ENCODE measurements at places on chromosomes 5 and 9.

DNA sequence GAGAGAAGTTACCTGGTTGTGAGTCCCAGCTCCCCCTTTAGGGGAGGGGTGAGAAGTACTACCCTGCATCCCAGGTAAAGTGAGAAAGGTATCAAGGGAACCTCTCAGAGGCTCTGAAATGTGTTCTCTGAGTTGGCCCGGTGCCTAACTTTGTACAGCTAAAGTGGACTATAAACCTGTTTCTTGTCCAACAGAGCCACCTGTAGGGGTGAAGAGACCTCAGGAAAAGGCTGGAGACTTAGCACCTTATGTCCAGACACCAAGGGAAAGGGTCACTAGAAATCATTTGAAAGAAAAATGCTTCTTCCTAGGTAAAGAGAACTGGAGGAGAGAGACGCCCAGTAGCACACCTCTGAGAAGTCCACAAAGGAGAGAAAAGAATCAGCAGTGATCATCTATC, 108.3 kb upstream of the KIF2A start:
- DNase-seq: no peak

GRCh38 chr9:132757016-132757415, 86.8 kb downstream of the GTF3C4 start:
- DNase-seq: no peak

DNA sequence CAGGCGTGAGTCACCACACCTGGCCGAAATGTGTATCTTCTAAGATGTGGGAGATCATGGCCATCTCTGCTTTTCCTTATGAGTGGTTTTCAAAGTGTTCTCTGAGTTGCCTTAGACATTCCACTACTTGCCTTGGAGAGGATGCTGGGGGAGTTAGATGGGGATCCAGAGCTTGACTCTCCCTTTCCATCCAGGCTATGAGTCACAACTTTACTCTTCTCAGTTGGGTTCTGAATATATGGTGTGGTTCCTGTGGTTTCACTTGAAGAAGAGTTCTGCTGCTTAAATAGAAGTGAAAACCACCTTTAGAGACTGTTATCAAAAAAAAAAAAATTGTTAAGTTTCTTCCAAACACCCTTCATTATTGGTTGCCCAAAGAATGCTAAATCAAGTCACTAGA, 217.6 kb downstream of the ZNF608 start:
- DNase-seq: no peak

DNA sequence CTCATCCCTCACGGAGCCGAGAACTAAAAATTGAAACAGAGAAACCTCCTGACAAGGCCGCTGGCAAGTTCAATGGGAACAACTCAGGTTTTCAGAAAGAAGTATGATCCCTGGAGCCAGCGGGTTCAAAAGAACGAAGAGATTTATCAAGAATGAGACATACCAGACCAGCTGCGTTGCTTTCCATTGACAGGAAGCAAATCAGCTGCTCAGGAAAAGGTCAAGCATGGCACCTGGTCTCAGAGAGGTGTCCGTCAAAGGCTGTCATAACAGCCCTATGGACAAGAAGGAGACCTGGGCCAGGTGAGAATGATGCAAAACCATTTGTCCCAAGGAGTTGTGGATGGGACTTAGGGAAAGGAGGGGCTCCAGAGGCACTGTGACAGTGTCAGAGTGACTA, 34.9 kb upstream of the GNE start:
- DNase-seq: no peak

GRCh38 chr9:133200631-133201030, 8.4 kb downstream of the OBP2B start:
- DNase-seq: no peak

GRCh38 chr5:180516440-180516839, 22.3 kb downstream of the CNOT6 start:
- no peak for DNase-seq

DNA sequence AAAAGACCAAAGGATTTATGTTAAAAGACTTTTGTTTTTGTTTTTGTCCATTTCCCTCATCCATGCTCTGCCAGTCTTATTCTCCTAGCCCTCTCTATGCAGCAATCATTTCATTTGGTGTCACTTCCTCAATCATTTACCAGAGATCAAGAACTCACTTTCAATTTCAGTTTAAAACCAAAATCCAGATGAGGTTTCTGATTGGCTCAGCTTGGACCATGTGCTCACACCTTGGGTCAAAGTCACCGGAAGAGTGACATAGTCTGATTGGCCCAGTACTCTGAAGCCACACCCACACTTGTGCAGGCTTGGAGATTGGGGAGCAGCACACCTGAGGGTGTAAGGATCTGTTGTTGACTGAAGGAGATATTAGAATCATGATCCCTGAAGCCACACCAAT, 79.6 kb downstream of the TLR4 start:
- no peak for DNase-seq

DNA sequence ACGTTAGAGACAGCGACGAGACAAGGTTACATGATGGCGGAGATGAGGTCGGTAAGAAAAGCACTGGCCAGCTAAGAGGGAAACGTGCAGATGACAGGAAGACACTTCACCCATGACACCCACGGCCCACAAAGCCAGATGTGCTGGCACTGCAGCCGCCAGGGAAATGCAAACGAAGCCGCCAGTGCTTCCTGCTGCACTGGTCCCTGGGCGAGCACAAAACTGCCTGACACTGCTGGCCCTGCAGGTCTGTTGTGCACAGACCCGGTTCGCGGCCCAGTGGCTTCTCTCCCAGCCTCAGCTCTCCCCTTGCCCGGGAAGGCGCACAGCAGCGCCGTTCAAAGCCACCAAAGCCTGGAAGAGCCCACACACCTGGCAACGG, 20.3 kb downstream of the QSOX2 start:
- DNase-seq: no peak

DNA sequence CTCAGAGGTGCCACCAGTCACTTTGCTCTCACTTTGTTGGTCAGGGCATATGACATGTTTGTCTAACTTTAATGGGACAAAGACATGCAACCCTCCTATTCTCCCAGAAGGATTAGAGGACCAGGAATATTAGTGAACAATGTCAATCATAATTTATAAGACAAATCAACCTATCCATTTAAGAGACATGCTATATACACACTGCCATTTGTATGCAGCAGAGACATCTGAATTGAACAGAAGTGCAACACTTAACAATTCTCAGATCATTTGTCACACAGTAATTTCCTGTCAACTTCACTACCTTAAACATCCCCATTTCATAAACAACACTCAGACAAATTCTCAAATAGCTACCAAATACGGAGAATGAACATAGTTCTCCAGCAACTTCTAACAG, 273.6 kb upstream of the RGMB start:
- DNase-seq: no peak

GRCh38 chr5:178202541-178202940, 1.8 kb upstream of the HNRNPAB start:
- no peak for DNase-seq

- no peak for DNase-seq
These were observed 10.5 kb upstream of the PSIP1 start for GRCh38 chr9:15521254-15521653.

- no peak for DNase-seq
These were observed 151.5 kb upstream of the ABCA1 start for GRCh38 chr9:105079457-105079856.

- DNase-seq: peak; percentile 1
These were observed 179.0 kb upstream of the CD180 start for GRCh38 chr5:67375606-67376005.

- DNase-seq: no peak
These were observed 57.4 kb upstream of the PRSS3 start for GRCh38 chr9:33737811-33738606.

DNA sequence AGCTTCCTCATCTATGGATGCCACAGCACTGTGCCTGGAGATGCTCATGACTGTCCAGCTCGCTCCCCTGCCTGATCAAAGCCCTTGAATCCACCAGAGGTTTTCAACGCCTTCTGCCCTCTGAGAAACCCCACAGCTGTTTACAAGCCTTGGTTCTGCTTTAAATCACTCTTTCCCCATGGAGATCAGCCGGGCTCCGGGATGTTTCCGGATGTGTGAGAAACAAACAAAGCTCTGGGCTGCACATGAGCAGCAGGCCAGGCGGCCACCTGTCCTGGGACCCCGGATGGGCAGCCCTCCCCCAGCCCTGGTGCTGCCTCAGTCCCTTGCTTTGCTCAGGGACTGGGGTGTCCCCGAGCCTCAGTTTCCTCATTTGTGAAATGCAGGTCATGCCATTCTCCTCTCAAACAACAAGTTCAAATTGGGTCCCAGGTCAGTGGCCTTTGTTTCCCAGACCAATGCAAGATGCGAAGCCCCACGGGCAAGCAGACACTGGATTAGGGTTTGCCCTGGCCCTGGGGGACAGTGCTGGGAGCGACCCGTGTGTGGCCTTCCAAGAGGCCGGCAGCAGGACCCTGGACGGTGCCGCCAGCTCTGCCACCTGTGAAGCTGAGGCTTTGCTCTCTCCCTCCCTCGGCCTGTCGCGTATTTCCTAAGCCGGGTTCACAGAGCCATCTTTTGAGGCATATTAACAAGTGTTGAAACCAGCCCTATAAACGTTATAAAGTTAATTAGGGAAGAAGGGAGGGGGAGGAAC, 42.4 kb upstream of the PHYKPL start:
- DNase-seq: no peak

GRCh38 chr9:131590449-131590848, 45.1 kb downstream of the PRRT1B start:
- no peak for DNase-seq

DNA sequence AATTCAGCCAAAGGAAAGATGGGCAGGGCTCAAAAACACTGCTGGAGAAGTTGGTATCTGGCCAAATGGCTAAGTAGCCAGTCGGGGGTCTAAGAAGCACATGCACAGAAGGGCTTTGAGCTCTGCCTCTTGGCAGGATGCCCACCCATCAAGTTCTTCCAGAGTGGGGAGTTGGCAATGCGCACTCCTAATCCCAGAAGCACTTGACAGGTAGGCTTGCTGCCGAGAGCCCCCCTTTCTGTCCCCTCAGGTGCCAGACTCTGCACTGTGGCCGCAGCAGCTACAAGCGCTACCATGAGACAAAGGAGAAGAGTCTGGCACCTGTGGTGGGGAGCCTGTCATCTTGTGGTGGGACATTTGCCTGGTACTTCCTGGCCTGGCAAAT, 252.9 kb upstream of the SLC24A2 start:
- DNase-seq: no peak

- DNase-seq: no peak
These were observed 25.1 kb upstream of the EEIG1 start for GRCh38 chr9:128005923-128006322.

DNA sequence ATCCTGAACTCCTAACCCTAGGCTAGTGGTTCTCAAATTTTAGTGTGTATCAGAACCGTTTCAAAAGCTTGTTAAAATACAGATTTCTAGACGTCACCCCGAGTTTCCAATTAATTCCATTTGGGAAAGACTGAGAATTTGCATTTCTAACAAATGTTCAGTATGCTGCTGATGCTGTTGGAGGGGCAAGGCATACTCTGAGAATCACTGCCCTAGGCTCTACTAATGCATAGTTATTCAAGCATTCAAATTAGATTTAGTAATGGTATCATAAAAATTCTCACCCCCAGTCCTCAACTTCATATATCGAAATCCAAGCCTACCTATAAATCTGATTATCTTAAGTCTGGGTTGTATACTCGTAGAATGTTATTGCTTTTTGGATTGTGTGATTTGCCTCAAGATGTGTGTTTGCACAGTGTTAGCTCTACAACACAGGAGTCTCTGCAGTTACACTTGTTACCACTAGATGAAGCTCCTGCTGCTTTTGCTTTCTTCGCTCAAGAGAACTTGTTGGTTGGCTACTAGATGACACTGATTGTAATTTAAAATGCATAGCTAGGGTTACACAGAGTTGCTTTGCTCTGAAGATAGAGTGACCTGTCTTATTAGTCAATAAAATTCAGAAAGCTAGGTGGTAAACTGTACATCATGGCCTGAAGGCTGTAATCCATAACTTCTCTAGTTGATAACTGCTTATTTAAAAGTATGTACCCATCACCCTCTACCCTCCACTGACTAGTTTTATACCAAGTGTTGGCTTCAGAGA, 7.5 kb upstream of the ERAP2 start:
- DNase-seq: no peak

DNA sequence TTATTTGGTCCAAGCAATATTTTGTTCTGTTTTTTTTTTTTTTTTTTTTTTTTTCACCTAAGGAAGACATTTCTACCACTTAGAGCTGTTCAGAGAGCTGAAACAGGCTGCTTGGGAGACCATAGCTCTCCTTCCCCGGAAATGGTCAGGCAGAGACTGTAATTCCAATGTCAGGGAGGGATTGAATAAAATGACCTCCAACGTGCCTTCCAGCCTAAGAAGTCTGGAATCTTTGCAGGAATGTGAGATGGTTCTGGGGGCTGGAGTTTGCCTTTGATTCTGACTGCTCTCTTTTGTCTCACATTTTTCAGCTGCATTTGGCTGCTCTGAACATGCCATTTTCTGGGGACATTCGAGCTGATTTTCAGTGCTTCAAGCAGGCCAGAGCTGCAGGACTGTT, 38.3 kb upstream of the TGFBR1 start:
- no peak for DNase-seq

GRCh38 chr5:147557876-147558745, 48.2 kb upstream of the DPYSL3 start:
- DNase-seq: no peak

DNA sequence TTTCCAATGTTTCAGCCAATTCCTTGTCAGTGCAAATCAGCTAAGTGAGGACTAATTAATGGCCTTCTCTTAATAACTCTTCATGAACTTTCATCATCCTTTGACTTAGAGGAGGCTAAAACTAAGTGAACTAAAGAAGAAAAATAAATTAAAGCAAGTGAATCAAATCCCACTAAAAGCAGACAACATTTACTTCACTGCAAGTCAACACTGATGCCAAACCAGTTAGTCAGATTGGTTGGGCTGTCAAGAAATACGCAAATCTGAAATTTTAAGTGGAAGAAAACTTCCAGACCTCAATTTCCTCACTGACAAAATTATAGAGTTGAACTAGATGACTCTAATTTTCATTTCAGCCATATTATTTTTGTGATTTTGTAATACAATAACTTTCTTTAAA, 137.2 kb upstream of the PRLR start:
- no peak for DNase-seq

GRCh38 chr5:68007451-68007850, 208.1 kb upstream of the PIK3R1 start:
- DNase-seq: no peak

- DNase-seq: no peak
These were observed 4.6 kb upstream of the CERCAM start for GRCh38 chr9:128416014-128416413.

- no peak for DNase-seq
These were observed 11.8 kb downstream of the DEPDC1B start for GRCh38 chr5:60687927-60688720.

GRCh38 chr5:96819806-96820205, 12.1 kb upstream of the ERAP1 start:
- no peak for DNase-seq

- no peak for DNase-seq
These were observed 123.1 kb downstream of the CRB2 start for GRCh38 chr9:123478967-123479602.

GRCh38 chr5:81021486-81021885, 61.3 kb downstream of the RASGRF2 start:
- no peak for DNase-seq

- DNase-seq: no peak
These were observed 232.9 kb upstream of the MVB12B start for GRCh38 chr9:126093771-126094170.

All from activated CD4-positive, alpha-beta T cell treated with anti-CD3 and anti-CD28 coated beads for 24 hours (primary cell).